Ascending aorta (tissue), 2 donors: ENCODE measurements at places on chromosomes 2 and 18. TPM values are rescaled to one million over a fixed set of nuclear protein-coding genes. Genes with fewer than 3 reads are reported as not detected.

HNMT gene
- 22.2 TPM for total RNA-seq

SRBD1 gene
- 7.6 TPM for total RNA-seq

MSH2 gene
- total RNA-seq, result 7.5 TPM

EPB41L3 gene
- 90.9 TPM for total RNA-seq

PDE1A gene
- total RNA-seq, result 4.8 TPM

PRKAG3 gene
- not detected for total RNA-seq

DES gene
- 182 TPM for total RNA-seq

NT5C1B gene
- total RNA-seq, result not detected

GRCh38 chr2:236847538-236848263 lies 238.0 kb upstream of the COPS8 start:
- no peak for DNase-seq
- H3K27ac ChIP-seq, result no peak overlapping the region
- H3K36me3 ChIP-seq, result no peaks in the 10 kb centered on the region
- no peak overlapping the region for H3K4me3 ChIP-seq
- H3K4me1 ChIP-seq, result no peaks in the 10 kb centered on the region
- H3K27me3 ChIP-seq, result no peaks in the 10 kb centered on the region

DNA sequence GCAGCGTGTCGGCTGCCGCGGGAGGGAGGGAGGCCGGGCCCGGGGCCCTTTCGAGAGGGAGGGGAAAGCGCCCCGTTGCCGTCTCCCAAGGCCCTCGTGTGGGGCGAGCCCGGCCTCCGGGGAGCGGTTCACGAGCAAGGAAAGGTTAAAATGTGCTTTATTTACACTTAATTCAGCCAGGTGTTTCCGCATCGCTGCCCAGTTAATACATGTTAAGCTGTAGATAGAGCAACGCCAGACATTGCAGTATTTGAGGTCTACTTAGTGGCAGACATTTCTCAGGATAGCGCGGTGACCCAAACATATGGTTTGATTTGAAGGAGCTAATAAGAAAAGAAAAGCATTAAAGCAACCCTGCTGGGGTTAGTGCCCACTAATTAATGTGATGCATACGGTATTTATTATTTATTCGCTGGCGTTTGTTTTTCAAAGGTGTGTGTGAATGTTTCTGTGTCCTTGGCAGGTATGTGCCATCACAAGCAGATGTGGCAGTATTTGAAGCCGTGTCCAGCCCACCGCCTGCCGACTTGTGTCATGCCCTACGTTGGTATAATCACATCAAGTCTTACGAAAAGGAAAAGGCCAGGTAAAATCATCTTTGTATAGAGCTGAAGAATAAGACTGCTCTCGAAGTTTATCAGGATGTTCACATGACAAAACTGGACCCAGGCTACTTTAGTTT lies 571 bp downstream of the EEF1B2 start:
- peak overlapping the region; percentile 93 for H3K27ac ChIP-seq
- no peaks in the 10 kb centered on the region for H3K4me1 ChIP-seq
- H3K4me3 ChIP-seq, result peak overlapping the region; percentile 89

GRCh38 chr18:65372904-65373303 lies 377.9 kb upstream of the CDH7 start:
- no peak overlapping the region for H3K27ac ChIP-seq
- H3K4me3 ChIP-seq, result no peak overlapping the region
- no peaks in the 10 kb centered on the region for H3K36me3 ChIP-seq

DNA sequence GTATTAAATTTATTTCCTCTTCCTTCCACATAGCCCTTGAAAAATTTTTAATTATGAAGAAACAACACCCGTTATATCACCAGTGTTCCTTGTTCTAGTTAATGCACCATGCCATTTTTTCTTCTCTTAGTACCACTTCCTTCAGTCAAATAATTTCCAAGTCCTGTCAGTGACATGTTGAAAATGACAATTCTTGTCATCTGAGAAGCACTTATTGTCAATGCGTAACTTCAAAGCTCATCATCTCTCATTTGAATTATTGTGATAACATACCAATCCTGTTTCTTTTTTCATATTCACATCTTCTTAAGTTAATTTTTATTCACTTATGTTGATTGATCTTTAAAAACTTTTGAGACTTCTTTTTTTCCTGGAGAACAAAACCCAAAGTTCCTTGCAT lies 320.4 kb downstream of the ASXL3 start:
- H3K4me1 ChIP-seq, result no peaks in the 10 kb centered on the region
- no peak for DNase-seq
- H3K36me3 ChIP-seq, result no peaks in the 10 kb centered on the region
- H3K4me3 ChIP-seq, result no peak overlapping the region

GRCh38 chr2:164412831-164413230 lies 208.5 kb downstream of the GRB14 start:
- H3K27ac ChIP-seq, result no peak overlapping the region
- no peak for DNase-seq
- no peaks in the 10 kb centered on the region for H3K4me1 ChIP-seq
- no peaks in the 10 kb centered on the region for H3K27me3 ChIP-seq
- no peak overlapping the region for H3K4me3 ChIP-seq

- H3K4me1 ChIP-seq, result no peaks in the 10 kb centered on the region
- H3K36me3 ChIP-seq, result no peaks in the 10 kb centered on the region
- no peak overlapping the region for H3K4me3 ChIP-seq
- no peak overlapping the region for H3K27ac ChIP-seq
These were observed 1058.7 kb upstream of the KLHL29 start for GRCh38 chr2:22326250-22326649.

GRCh38 chr18:74368901-74369705 lies 53.5 kb downstream of the C18orf63 start:
- no peaks in the 10 kb centered on the region for H3K4me1 ChIP-seq
- DNase-seq, result no peak
- no peak overlapping the region for H3K27ac ChIP-seq
- no peak overlapping the region for H3K4me3 ChIP-seq

DNA sequence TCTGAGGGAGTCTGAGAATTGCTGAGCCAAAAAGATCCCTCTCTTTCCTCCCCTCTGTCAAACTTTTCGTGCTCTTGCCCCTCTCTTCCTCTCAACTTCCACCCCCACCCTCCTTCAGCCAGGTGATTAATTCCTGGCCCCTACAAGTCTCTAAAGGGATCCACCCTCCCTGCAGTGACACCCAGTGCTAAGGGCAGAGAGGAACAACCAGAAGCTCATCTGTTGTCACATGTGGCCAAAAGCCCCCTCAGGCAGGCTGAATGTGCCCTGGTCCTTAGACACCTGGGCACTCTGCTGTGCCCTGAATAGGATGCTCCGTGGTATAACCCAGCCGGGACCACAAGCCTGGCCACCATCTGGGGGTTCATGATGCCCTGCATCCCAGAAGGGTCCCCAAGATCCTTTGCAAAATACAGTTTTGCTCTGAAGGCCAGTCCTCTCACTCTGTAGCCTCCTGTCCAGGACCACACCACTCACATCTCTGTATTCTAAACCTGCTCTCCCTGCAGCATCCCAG lies 234.4 kb downstream of the BCL11A start:
- no peaks in the 10 kb centered on the region for H3K4me1 ChIP-seq
- H3K27ac ChIP-seq, result no peak overlapping the region

- no peak overlapping the region for H3K4me3 ChIP-seq
- no peaks in the 10 kb centered on the region for H3K36me3 ChIP-seq
- no peak overlapping the region for H3K27ac ChIP-seq
These were observed 47.6 kb downstream of the PLB1 start for GRCh38 chr2:28543316-28544035.

DNA sequence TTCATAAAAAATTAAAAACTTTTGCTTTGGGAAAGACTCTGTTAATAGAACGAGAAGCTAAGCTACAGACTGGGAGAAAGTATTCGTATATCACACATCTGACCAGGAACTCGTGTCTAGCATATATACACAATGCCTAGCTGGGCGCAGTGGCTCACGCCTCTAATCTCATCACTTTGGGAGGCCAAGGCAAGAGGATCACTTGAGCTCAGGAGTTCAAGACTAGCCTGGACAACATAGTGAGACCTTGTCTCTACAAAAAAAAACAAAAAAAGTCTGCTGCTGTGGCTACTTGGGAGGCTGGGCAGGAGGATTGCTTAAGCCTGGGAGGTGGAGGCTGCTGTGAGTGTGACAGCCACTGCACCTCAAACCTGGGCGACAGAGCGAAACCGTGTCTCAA lies 46.6 kb downstream of the EPB41L5 start:
- H3K27ac ChIP-seq, result no peak overlapping the region
- no peaks in the 10 kb centered on the region for H3K27me3 ChIP-seq
- no peak for DNase-seq
- H3K4me3 ChIP-seq, result no peak overlapping the region

- no peak for DNase-seq
- no peaks in the 10 kb centered on the region for H3K27me3 ChIP-seq
- H3K27ac ChIP-seq, result peak overlapping the region; percentile 92
- H3K4me3 ChIP-seq, result peak overlapping the region; percentile 73
- H3K4me1 ChIP-seq, result peaks cover 6% of the 10 kb centered on the region
These were observed 189.8 kb downstream of the LTBP1 start for GRCh38 chr2:33136566-33136965.
